ENCODE measurements at places on chromosomes 3 and 15. TPM values are rescaled to one million over a fixed set of nuclear protein-coding genes. Genes with fewer than 3 reads are reported as not detected.

The ZNF860 gene
- 0.27 TPM for polyA plus RNA-seq

The MNS1 gene
- 4.0 TPM for polyA plus RNA-seq

The NDN gene
- polyA plus RNA-seq = 12.7 TPM

The GMPPB gene
- polyA plus RNA-seq = 18.1 TPM

The UCN2 gene
- polyA plus RNA-seq = not detected
